ENCODE measurements at places on chromosomes 11 and 22.

DNA sequence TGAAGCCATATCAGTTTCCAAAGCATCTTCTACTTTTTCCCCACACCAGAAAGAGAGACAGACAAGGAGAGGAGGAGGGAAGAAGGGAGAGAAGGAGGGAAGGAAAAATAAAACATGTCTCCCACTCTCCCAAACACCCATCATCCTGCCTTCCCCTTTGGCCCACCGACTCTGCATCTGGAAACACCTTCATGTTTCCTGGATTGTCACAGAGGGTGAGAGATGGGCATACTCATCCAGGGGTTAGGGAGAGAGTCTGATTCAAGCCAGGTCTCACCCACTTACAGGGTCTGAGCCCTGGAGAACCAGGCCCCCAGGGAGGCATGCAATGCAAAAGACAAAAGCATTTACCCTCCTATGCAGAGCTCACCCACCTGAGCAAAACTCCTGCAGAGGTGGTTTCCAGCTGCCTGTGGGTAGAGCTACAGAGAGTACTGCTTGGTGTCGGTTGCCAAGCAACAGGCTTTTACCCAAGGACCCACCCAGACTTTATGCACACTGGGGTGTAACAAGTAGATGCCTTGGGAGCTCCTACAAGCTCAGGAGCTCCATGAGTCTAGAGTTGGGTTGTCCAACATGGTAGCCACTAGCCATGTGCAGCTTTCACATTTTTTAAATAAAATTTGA lies 33.4 kb downstream of the MN1 start:
- DNase-seq: no peak

DNA sequence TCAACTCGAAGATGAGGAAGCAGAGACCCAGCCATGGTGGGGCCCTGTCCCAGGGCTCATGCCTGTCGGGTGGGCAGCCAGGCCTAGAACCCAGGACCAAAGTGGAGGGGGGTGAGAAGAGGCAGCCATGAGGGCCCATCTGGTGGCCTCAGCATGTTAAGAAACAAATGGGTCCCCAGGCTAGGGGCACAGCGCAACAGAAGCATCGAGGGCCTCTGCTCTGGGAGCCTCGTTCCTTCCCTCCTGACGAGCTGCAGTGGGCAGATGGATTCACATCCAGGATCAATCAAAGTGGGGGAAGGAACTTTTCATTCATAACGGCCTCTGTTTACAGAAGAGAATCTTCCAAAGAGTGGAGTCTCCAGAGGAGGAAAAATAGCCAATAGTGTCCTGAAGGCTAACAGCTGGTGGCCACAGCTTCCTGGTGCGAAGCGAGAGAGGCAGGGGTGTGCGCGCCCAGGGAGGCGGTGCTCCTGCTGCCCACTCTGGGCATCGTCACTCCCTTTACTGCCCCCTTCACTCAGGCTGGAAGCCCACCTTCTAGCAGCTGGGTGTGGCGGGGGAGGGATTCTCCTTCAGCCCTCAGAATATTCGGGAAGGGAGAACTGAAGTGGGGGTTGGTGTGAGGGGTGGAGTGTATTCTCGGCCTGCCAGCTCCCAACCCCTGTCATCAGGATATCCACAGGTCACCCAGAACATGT lies 4.3 kb downstream of the CBX7 start:
- DNase-seq: no peak

GRCh38 chr22:41487037-41487935 lies 18.4 kb downstream of the ACO2 start:
- no peak for DNase-seq

DNA sequence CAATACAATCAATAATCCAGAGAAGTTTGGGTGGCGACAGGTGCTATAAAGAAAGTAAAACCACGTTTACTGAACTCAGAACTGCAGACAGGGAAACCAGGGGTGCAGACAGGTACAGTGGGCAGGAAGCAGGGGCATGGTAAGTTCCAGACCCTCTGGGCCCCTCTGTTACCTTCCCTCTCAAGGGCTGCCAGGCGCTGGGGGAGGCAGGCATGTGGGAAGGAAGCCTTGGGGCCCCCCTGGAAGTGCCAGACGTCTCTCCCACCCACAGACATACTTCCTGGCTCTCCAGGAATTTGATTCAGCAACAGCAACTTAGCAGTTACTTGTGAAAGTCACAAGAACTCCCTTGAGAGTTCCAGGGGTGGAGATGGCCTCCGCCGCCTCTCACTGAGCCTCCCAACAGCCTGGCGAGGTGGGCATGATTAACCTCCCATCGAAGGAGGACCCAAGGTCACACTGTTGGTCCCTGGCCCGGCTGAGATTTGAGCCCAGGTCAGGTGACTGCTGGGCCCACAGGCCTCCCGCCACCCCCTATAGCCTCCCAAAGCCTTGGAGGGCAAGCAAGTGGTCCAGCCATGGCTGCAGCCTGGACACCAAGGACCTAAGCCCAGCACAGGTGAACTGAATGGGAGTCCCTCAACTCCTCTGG lies 14.1 kb upstream of the TSKU start:
- DNase-seq: no peak

- DNase-seq: no peak
Measured at GRCh38 chr11:46359953-46360352, 12.7 kb downstream of the DGKZ start.

- DNase-seq: no peak
Measured at GRCh38 chr11:71454470-71455113, 1.6 kb downstream of the NADSYN1 start.

GRCh38 chr11:118143661-118144185 lies 8.9 kb downstream of the SCN4B start:
- no peak for DNase-seq

Measured in activated naive CD4-positive, alpha-beta T cell (primary cell).